Nasal cavity respiratory epithelium epithelial cell of viscerocranial mucosa (primary cell): ENCODE measurements at places on chromosomes 2 and 18. TPM values are rescaled to one million over a fixed set of nuclear protein-coding genes. Genes with fewer than 3 reads are reported as not detected.

C2orf74 gene
- 12.4 and 16.7 TPM in 2 replicates for total RNA-seq

ASXL3 gene
- under 0.01 and 0.14 TPM in 2 replicates for total RNA-seq

OTX1 gene
- total RNA-seq, result 2.7 and 8.1 TPM in 2 replicates

DUSP28 gene
- total RNA-seq, result 2.4 and 2.6 TPM in 2 replicates

CYBRD1 gene
- 8.9 and 33.0 TPM in 2 replicates for total RNA-seq

AGXT gene
- not detected in 2 replicates for total RNA-seq

SLC9A2 gene
- 0.14 and 0.34 TPM in 2 replicates for total RNA-seq

PECR gene
- total RNA-seq, result 8.5 and 21.5 TPM in 2 replicates

FOXI3 gene
- total RNA-seq, result 0.34 TPM in 1 of 2 replicates, not detected in the other

ST8SIA3 gene
- not detected in 2 replicates for total RNA-seq

UGT1A10 gene
- total RNA-seq, result 1.2 TPM in 1 of 2 replicates, not detected in the other

CRYGD gene
- total RNA-seq, result not detected in 2 replicates

NXPH2 gene
- total RNA-seq, result not detected in 2 replicates

RAB17 gene
- total RNA-seq, result 0.34 and 1.5 TPM in 2 replicates

GPR45 gene
- not detected in 2 replicates for total RNA-seq

GPATCH11 gene
- total RNA-seq, result 6.2 and 7.0 TPM in 2 replicates

OSBPL1A gene
- total RNA-seq, result 28.4 and 42.9 TPM in 2 replicates

TUBB8B gene
- under 0.01 and 0.43 TPM in 2 replicates for total RNA-seq

OXER1 gene
- total RNA-seq, result 0.07 TPM in 1 of 2 replicates, not detected in the other

PXDN gene
- 51.6 and 109 TPM in 2 replicates for total RNA-seq

FAM110C gene
- total RNA-seq, result 16.2 and 20.5 TPM in 2 replicates

SCYGR4 gene
- total RNA-seq, result not detected in 2 replicates

LIMS2 gene
- total RNA-seq, result 0.21 TPM in 1 of 2 replicates, not detected in the other

LOXHD1 gene
- total RNA-seq, result under 0.01 TPM in 1 of 2 replicates, not detected in the other

EVA1A gene
- 5.1 and 8.7 TPM in 2 replicates for total RNA-seq

NT5C1B gene
- total RNA-seq, result not detected in 2 replicates

CERS6 gene
- 52.6 and 69.6 TPM in 2 replicates for total RNA-seq

CPLX4 gene
- total RNA-seq, result not detected in 2 replicates

REG3A gene
- not detected in 2 replicates for total RNA-seq
